ENCODE measurements at places on chromosomes 3 and 15.

- peak; percentile 92 for DNase-seq
These were observed at the start of gene TRAIP for GRCh38 chr3:49856181-49857005. TRAIP (minus strand) TSS chr3:49856564; CDS start chr3:49856453, 111 bp downstream.

- DNase-seq = no peak
These were observed 116.0 kb upstream of the PRICKLE2 start for GRCh38 chr3:64341296-64341695.

DNA sequence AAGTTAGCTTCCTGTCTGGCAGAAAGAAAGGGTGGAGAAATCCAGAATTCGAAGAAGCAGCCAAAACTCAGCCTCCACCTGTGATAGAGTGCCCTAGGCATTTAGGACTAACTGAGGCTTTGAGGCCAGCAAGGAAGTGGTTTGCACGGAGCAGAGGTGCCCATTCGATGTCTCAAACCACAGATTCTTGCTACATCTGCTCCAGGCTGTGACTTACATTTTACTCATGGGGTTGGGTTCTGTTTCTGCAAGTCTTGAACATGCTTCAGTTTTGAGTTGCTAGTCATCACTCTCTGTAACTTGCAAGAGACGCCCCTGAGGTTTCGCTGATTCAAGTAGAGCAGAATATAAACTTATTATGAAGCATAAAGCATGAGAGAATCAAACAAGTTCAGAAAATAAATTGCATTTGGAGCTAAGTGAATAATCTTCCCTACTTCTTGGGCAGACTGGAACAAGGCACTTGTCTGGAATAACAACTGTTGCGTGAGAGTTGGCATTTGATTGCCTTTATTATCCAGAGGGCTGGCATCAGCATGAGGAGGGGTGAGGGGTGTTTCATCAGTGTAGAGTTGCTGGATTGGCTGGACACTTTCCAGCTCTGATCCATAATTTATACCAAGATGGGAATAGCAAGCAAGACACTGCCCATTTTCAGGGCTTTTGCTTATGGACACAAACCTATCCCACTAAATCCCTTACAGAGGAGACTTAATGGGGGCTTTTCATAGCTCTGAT, 256.5 kb downstream of the AGBL1 start:
- DNase-seq = no peak

- no peak for DNase-seq
These were observed 367.2 kb downstream of the OTOL1 start for GRCh38 chr3:161863775-161864174.

DNA sequence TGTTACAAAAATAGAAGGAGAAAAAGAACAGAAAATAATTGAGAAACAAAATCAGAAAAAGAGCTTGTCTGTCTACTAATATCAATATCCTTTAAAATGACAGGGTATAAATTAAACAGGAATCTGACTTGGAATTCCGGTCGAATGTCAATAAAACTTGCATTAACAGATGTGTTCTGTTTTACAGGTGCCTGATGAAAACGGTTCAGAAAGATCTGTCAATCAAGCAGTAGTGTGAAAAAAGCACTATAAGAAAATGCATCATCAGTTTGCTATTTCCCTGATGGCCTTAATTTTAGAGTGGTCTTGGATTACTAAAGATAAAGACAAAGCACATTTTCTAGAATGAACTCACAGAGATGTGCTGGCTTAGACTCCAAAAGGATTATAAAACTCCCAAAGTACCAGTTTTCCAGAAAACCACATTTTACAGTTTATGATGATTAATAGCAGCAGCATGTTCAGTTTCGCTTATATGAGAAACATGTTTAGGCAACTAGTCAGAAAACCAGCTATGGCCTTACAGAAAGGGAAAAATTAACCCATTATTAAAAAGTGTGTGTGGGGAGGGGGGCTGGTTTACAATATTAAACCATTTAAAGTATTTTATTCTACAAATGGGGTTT, 8.2 kb upstream of the C3orf38 start:
- no peak for DNase-seq

- no peak for DNase-seq
These were observed 8.3 kb downstream of the CPA3 start for GRCh38 chr3:148873270-148873927.

DNA sequence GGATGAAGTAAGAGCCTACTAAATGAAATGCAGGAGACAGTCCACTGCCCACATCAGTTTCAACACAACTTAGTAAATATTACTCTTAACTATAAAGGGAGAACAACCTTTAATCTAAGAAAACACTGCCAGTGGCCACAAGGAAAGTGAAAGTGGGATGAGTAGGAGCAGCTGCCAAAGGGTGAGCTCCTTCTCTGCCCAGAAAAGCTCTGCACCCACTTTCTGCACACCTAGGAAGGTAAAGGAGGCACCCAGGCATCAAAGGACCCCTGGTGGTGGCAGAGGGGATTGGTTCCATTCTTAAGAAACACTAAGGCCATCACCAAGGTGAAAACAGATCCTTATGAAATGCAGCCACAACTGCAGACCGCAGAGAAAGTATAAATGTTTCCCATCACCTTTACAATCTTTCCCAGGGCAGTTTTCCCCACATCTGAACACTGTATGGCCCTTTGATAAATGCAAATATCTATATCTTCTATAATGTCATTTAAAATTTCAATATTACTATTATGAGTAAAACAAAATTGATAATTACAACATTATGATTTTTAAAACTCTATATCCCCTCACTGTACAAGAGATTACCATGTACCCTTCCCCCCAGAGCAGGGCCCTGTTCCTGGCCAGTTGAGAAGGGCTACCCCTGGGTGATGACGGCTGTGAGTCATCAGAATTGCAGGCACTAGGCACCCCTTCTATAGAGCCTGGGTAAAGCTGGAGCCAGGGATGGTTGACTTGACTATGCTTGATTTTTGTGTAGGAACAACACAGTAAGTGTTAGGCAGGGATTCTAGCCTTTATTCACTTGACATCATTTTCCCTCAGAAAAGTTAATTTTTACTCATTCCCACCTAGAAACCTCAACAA, 92.0 kb downstream of the SNRK start:
- DNase-seq = peak; percentile 49

Data from stimulated activated CD8-positive, alpha-beta memory T cell treated with anti-CD3 and anti-CD28 coated beads, Interleukin-7, amount 100 ng/mL, for 1 hour (primary cell).